ENCODE measurements at places on chromosomes 2 and 18.

- no peak for DNase-seq
These were observed 137.1 kb downstream of the VWC2L start for GRCh38 chr2:214547931-214548330.

GRCh38 chr2:26144953-26145680, 27.8 kb upstream of the GAREM2 start:
- DNase-seq = no peak

GRCh38 chr2:112805542-112805941, 21.2 kb upstream of the IL1A start:
- no peak for DNase-seq

- no peak for DNase-seq
These were observed 37.2 kb downstream of the AQP12A start for GRCh38 chr2:240728827-240729226.

DNA sequence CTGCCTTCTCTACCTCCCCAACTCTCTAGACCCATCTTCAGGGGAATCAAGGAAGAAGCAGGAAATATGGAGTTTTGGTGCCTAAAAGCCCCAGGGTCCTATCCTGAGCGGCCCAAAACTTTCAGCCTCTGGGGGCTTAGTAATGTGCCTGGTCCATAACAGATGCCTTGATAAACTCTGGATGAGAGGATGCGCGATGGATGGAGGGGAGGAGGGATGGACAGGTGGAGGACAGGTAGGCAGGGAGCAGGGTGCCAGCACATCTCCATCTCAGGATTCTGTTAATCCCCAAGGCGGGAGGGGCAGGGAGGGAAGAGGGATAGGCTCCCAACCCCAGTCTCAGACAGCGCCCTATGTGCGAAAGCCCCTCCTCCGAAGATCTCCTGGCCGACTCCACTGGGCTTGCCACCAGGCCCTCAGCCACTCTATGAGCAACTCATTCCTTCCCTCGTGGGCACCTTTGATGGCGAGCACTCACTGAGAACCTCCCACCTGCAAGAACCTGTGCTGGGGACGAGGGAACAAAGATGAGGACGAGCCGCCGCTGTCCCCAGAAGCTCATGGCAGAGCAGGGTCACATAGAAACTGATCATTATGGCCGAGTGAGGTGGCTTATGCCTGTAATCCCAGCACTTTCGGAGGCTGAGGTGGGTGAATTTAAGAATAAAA, 23.1 kb downstream of the HS1BP3 start:
- no peak for DNase-seq

- DNase-seq = peak; percentile 11
These were observed 298.2 kb upstream of the COL3A1 start for GRCh38 chr2:188676010-188676400.

- no peak for DNase-seq
These were observed 27.0 kb downstream of the MEIS1 start for GRCh38 chr2:66461664-66462500.

DNA sequence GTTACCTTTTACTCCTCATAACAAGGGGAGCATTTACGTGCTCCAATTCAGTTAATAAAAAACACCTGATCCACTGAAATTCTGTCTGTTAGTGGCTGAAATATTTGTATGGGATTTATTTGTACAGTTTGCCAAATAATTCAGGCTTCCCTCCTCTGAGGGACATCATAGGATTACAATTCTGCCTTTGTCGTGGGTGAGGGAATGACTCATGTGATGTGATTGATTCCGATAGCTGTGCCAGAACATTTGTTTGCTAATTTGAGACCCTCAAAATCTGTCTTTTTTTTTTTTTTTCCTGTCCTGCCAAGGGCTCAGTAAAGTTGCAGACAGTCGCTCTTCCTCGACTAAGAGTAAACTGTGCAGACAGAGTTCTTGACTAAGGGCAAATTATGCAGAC, 612.6 kb upstream of the CDH2 start:
- DNase-seq = no peak

DNA sequence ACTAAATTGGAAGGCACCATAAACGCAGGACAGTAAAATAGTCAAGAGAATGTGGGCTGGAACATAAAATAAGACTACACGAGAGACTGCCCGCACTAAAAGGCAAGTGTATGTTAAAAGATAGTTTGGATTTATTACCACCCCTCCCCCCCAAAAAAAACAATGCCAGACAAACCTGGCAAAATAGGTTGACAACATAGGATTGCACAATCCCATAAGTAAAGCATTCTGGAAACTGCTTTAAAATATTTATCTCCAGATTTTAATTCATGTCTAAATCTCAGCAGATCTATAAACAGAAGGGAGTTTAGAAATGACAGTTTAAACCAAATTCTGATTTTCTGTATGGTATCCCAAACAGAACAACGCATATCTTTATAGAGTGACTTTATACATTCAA, 455.1 kb downstream of the ERBB4 start:
- DNase-seq = no peak

- DNase-seq = no peak
These were observed 2.7 kb downstream of the EPHA4 start for GRCh38 chr2:221569425-221569845.

DNA sequence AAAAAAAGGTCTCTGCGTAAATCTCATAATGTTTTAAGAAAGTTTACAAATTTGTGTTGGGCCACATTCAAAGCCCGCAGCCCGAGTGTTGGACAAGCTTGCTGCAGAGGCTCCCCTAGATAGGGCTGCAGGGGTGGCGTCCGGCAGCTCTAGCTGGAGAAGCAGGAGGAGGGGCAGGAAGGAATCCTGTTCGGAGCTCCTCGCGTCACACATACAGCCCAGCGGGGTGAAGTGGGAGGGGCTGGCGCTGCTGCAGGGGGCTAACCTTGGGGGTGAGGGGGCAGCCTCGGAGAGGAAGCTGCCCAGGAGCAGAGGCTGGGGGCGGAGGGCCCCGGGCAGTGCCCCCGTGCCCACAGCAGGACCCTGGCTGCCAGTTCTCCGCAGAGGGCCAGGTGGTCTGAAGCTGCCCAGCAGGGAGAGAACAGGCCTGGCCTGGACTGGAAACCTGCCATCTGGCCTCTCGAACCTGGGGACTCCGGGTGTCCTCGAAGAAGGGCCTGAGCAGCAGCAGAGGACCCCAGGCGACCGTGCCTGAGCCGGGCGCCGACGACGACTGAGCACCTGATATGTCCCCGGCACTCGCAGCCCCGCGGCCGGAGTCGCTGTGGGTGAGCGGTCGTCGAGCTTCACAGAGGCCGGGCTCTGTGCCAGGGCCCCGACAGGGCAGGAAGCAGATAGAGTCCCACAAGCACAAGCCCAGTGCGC, 2.6 kb upstream of the GPR35 start:
- no peak for DNase-seq

- DNase-seq = no peak
These were observed 55.5 kb upstream of the HS6ST1 start for GRCh38 chr2:128374001-128374710.

- DNase-seq = no peak
These were observed 32.0 kb downstream of the EMILIN2 start for GRCh38 chr18:2878656-2879330.

Measured in NCI-H1417 treated with DMSO at 0.1 percent for 48 hours (cell line).